ENCODE measurements at places on chromosomes 1 and 21.

DNA sequence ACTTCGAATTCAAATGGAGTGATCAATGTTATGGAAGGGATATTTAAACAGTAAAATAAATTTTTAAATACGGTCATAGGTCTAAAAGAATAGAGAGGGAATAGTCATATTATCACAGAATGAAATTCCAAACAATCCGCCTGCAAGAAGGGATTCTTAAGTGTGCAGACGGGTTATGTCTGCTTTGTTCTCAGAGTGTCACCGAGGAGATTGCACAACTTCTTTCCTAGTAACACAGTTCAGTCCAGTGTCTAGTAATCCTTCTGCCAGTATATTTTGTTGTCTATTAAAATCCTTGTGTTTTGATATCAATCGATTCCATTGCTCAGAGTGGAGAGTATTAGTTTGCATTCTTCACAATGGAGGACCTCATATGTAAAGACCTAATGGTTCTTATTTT, 48.4 kb downstream of the LRRC53 start:
- DNase-seq, result no peak

- no peak for DNase-seq
These were observed 14.4 kb downstream of the THEMIS2 start for GRCh38 chr1:27886744-27887143.

DNA sequence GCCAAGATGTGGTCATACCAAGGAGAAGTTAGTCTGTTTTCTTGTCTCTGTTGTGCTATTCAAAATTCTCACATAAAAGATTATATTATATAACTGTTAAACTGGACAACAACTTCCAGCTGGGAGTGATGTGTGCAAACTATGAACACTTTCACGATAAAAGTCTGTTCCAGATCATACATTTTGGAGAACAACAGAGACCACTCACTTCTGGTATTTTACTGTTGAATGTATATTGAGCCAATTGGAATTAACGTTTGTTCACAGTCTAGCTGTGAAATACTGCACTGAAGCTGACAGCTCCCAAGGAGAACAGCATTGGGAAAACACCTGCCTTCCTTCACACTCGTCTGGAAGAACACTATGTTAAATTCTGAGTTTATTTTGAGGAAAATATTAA, 860 bp upstream of the SHCBP1L start:
- no peak for DNase-seq

- no peak for DNase-seq
These were observed 35.2 kb downstream of the POFUT2 start for GRCh38 chr21:45252448-45252925.

DNA sequence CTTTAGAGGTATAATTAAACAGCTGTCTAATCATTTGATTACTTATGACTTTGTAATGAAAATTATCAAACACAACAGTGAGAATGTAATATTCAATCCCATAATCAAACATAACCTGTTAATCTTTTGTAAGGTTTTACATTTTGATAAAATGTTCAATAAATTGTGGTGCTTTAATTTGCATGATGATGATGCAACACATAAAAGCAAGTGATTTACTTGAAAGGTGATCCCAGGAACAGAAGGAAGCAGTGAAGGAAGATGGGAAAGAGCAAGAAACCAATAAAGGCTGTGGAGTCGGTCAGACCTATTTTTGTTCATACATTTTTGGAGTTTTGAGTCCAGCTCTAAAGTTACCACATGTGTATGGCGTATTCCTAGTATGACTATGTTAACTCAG, 29.6 kb downstream of the ZNF695 start:
- no peak for DNase-seq

GRCh38 chr21:31289702-31290101, 54.4 kb downstream of the TIAM1 start:
- DNase-seq, result no peak

DNA sequence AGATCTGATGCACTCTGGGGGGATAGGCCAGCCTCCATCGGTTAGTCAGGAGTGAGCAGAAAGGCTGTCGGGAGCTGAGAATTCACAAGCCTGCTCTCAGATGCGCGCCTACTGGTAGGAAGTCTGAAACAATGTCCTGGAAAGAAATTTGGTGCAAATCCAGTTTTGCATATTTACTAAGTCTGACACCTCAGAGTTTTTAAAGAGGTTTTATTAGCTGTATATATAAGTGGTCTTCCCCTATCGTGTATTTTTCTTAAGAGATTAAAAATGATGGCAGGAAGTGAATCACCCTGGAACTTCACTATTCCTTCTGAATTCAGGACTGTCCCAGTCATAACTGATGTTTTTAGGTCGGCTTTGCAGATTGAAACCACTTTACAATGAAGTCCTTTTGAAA, 99.8 kb upstream of the C1orf105 start:
- no peak for DNase-seq

DNA sequence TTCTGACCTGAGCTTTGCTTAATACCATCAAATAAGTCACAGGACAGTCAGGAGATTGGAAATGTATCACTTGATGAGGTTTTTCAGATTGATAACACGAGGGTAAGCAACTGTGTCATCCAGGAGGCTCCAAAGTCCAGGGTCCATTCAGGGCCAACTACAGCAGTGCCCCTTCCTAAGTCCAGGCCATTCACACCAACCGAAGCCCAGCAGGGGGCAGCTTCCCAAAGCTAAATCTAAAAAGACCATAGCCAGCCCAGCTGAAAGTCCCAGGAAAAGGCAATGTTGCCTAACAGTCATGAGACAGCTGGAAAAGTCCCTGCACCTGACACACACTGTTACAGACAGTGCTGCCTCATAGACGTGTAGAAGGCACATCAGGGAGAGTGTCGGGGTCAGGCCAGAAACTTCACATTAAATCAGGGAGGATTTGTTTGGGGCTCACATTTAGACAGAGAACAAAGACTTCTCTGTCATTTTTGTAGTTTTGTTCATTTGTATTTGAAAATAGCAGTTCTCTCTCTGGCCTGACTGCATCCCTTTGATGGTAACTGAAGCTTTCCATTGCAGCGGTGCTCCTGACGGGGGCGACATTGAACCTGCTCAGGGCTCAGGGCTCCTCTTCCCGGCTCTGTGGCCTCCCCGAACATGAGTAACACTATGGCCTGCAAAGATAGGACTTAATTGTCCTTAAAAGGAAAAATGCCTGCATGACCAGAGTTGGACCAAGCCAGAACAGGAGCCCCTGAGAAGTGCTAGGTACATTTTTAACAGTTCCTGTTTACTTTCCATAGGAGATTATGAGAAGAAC, 200.4 kb downstream of the NRIP1 start:
- DNase-seq, result peak; percentile 12

DNA sequence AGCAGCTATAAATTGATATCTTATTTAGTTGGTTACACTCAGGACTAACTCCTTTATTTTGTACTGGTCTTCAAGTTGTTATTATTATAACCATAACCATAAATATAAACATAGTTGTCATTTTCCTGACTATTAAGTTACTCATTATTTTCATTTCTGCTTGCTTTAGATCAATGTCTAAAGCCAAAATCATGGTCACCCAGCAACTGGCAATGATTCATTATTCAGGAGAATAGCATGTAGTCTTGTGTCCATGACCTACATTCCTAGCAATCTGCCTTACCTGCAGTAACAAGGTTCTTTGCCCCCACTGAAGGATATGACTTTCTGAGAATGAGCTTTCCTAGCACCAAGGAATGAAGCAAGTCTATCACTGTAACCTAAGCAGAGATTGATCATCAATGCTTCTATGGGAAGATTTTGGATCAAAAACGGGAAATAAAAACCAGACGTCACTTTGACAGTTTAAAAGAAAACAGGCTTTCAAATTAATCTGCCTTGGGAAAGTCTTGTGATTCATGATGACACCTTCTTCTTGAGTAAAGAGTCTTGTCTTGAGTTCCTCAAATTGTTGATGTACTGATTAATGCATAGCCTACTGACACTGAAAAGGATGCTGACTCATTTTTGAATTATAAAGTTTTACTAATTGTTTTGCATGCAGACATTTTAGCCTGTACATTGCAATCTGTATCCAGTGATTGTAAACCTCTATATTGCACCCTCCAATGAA, 203.3 kb upstream of the IVNS1ABP start:
- DNase-seq, result no peak

DNA sequence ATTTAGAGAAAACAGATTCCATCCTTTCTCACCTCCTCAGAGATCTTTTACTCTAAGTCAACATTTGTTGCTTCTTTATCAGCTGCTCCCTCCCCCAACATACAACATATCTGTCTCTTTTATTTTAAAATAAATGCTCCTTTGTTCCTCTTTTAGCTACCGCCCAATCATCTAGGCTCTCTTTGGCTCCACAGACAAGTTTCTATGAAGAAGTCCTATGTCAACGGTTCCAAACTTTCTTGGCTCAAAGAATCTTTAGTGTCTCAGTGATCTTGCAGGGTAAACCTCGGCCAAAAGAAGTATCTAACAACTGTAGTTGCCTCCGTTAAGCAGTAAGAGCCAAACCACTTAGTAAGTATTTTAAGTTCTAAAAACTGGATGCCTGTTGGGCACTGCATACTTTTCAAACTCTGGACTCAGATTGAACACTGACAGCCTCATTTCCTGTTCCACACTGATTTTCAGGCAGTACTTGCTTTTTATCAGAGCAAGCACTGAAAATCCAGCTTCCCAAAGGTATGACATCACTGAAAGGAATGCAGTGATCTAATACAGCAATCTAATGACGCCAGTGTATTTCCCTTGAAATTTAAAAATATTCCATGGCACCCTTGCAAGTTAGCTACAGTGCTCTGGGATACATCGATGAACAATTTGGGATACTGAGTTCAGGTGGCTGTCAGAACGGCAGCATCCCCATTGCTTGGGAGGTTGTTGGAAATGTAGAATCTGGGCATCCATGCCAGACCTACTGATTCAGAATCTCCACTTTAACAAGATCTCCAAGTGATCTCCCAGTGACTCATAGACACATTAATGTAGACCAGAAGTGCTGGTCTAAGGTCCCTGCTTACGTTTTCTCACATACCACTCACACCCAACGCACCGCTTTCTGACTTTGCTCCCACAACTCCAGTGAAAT, 26.8 kb downstream of the EGLN1 start:
- no peak for DNase-seq

DNA sequence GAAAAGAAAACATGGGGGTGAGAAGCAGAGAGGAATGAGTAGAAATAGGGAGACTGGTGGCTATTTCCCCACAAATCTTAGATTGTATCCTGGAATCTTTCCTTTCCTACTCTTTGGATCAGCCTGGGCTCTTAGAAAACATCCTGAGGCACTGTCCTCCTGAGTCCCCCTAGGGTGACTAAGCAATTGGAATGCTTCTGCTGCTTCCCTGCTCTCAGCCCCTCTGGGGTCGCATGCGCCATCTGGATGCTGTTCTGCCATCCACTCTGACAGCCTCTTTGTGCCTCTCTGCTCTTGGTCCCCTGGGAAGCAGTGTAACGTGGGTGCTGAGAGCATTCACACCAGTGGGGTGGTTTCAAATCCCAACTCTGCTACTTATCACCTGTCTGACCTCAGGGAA, 443.0 kb downstream of the SIPA1L2 start:
- no peak for DNase-seq

- no peak for DNase-seq
These were observed 987.8 kb upstream of the ADAMTS5 start for GRCh38 chr21:27954543-27955165.

- no peak for DNase-seq
These were observed 271.2 kb downstream of the DPYD start for GRCh38 chr1:97649591-97649990.

- peak; percentile 30 for DNase-seq
These were observed 71.2 kb upstream of the NBPF3 start for GRCh38 chr1:21368515-21369289.

DNA sequence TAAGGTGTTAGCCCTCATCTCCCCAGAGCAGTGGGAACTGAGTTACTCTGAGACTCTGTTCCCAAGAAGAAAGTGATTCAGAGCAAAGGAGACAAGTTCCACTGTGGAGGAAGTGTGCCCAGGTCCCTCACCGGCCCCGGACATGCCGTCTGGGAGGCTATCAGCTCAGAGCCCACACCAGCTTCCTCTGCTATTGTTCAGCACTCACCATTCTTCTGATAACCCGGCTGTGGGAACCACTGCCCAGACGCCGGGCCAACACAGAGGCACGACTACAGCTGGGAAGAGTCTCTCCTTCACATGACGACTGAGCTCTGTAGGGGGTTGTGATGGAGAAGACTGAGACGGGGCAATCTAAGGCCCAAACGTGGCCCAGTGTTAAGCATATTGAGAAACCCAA, 34.2 kb upstream of the GJA5 start:
- DNase-seq, result no peak

GRCh38 chr1:94992161-94992560, 65.3 kb upstream of the CNN3 start:
- no peak for DNase-seq

- DNase-seq, result no peak
These were observed 150.8 kb downstream of the NFIA start for GRCh38 chr1:61233121-61233660.

GRCh38 chr21:27448960-27449359, 482.1 kb upstream of the ADAMTS5 start:
- DNase-seq, result no peak

DNA sequence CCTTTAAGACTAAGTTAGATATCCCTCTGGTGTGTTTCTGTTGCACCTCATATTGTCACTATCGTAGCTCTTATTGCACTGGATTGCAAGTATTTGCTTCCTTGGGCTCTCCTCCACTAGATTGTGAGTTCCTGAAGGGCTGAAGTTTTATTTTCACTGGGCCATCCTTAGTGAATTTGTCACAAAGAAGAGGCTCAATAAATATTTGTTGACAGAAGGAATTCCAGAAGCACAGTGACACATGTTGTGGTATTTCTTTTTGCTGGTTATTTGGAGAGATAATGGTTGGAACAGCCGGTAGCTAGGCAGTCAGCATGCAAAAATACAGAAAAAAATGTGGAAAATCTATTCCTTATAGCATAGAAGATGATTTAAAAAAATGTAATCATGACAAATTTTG, 129.9 kb upstream of the ZRANB2 start:
- DNase-seq, result no peak

GRCh38 chr1:1569341-1569740, 5.3 kb downstream of the SSU72 start:
- DNase-seq, result no peak

GRCh38 chr1:228236744-228237143, 28.9 kb downstream of the OBSCN start:
- no peak for DNase-seq

DNA sequence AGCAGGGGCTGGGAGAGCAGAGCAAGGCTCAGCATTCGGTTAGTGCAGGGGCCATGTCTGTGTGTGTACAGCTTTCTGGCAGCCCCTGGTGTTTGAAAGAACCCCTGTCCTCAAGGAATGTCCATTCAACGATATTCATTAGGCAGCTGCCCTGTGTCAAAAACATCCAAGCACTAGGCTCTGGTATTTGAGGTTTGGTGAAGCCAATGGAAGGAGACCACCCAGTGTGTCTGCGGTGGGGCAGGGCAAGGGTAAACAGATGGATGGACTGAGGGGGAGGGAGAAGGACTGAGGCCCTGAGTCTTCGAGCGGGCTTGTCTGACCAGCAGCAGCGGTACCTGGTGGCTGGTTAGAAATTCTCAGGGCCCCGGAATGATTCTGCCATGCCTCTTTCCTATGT, 155.6 kb upstream of the KLHDC7A start:
- no peak for DNase-seq

- no peak for DNase-seq
These were observed at the start of gene ERICH3 for GRCh38 chr1:74673351-74674111. ERICH3 (minus strand) TSS chr1:74673792; CDS start chr1:74673519, 273 bp downstream.

GRCh38 chr1:150976879-150977694, 2.5 kb upstream of the CERS2 start:
- DNase-seq, result peak; percentile 42

GRCh38 chr21:37071561-37072273, 1.2 kb downstream of the PIGP start:
- no peak for DNase-seq

GRCh38 chr1:30008372-30008997, 714.9 kb downstream of the MATN1 start:
- DNase-seq, result no peak

- DNase-seq, result no peak
These were observed 231.3 kb upstream of the VAMP3 start for GRCh38 chr1:7539769-7540175.
